Fibroblast of the aortic adventitia (primary cell): ENCODE measurements at places on chromosomes 12 and 14. TPM values are rescaled to one million over a fixed set of nuclear protein-coding genes. Genes with fewer than 3 reads are reported as not detected.

The CSRP2 gene
- 6.1 and 26.7 TPM in 2 replicates for total RNA-seq

DNA sequence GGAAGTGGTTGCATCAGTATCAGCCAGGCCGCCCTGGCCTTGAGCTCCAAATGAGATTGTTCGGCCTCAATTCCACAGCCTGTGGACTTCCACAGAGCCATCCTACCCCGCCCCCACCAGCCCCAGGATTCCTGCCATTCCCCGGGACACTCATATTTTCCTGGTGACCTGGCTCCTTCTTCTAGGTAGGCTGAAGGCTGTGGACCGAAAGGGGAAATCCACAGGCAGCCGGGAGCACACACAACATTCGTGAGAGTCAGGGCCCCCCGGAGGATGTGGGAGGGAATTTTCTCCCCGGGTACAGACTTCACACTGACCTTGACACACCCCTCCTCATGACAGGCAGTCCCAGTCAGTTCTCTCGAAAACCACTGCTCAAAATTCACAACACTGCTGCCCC lies 39.9 kb downstream of the RIN3 start:
- DNase-seq = peak; percentile 63

The LRRC43 gene
- 0.74 and 3.5 TPM in 2 replicates for total RNA-seq

GRCh38 chr12:106522708-106523107 lies 60.1 kb upstream of the RFX4 start:
- no peak for DNase-seq

DNA sequence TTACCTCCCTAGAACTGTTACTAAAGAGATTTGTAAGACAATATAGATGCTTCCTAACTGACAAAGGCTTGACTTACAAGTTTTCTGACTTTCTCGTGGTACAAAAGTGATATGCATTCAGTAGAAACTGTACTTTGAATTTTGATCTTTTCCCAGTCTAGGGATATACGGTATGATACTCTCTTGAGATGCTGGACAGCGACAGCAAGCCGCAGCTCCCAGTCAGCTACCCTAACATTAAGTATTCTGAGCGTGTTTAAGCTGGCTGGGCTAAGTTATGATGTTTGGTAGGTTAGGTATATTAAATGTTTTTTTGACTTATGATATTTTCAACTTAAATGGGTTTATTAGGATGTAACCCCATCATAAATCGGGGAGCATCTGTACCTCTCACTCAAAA lies 55.2 kb upstream of the CDKL1 start:
- DNase-seq = no peak

The VDR gene
- 5.0 and 12.5 TPM in 2 replicates for total RNA-seq

The NTS gene
- total RNA-seq = 0.09 TPM in 1 of 2 replicates, not detected in the other

DNA sequence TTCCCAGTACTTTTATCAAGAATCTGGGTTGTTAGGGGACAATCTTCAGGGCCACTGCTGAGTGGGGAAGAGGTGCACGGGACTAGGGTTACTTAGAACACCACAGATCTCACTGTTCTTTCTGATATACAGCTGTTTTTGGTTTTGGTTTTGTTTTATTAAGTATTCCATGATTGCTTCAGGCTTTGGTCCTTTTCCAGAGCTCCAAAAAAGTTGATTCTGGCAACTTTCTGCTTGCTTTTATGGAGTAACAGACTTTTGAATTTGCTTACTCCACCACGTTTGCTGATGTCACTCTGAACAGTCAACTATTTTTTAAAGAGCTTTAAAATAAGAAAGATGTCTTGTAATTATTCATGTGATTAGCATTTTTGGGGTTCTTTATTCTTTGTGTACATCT lies 368.1 kb upstream of the FOXG1 start:
- DNase-seq = peak; percentile 60

DNA sequence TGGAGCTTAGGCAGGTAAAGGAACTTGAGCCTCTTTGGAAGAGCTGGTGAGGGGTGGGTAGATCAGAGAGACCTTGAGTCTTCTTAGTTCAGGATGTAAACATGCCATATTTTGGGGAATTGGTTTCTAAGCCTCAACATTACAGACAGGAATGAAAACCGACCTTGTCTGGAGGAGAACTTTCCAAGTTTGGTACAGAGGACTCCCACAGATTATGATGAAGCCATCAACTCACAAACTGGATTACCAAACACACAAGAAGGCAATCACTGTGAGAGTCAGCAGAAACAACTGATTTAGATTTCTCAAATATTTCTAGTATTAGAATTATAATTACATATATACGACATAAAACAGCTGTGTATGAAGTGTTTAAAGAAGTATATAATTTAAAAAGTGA lies 22.3 kb upstream of the AMN1 start:
- DNase-seq = peak; percentile 46

DNA sequence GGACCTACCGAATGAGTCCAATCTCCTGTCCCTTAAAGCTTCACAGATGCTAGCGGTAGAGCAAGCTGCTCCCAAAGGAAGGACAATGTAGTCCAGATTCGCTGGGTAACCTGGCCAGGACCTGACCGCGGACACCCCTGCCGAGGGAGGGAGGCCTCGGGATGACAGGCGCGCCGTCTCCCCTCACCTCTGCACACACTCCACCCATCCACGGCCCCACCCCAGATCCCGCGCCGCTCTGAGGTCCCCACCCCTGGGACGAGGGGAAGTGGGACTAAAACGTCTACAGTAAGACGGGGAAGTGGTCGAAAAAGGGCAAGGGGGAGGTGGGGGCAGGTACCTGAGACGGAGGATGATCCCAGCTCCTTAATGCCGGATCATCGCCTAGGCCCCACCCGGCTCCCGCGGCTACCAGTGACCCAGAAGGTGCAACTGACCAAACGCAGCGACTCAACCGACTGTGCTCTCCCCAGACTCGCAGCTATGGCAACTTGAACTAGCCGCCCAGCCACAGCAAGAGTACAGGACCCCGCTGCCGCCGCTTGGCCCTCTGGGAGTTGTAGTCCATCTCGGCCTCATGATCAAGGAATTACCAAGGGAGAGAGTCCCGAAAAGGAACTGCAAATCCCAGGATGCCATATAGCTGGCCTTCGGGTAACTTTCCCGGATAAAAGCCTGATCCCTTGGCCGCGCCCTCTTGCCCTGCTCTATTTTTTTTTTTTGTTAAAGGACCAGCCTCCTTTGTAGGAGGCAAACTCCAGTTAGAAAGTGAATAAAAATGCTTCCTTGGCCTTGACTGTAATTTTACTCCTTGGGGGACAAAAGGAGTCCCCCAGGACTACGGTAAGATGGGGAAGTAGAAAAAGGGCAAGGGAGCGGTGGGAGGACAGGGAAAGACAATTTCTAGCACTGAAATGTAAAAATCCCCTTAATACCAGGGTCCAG lies at the start of gene CEP128:
Gene CEP128, minus strand, starts transcription at position 498 of the 945 bp plus-strand sequence.
- peak; percentile 99 for DNase-seq

The C1S gene
- 516 and 790 TPM in 2 replicates for total RNA-seq

- peak; percentile 95 for DNase-seq
Observed at GRCh38 chr14:61178226-61179060, 102.7 kb downstream of the TMEM30B start.

GRCh38 chr12:41053046-41053445 lies 135.1 kb upstream of the PDZRN4 start:
- DNase-seq = no peak

DNA sequence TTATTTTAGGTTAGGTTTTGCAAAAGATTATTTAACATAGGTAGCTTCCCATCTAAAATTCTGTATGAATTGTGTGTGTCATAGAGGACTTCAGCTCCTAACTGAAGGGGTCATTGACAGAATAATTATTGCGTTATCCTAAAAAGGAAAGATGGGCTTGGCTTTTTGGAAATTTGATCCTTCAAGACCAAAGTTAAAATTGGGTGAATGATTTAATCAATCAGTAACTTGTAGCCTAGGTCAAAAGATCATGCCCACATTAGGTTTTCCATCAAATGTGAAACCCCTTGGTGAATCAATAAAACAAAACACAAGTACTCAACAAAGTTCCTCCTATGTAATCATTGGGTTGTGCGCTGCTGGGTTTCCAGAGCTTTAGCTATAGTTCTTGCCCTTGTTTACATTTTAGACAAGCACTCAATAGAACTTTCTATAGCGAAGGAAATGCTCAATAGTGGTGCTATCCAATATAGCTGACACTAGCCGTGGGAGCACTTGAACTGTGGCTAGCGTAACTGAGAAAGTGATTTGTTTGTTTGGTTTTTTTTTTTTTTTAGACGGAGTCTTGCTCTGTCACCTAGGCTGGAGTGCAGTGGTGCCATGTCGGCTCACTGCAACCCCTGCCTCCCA lies 37.6 kb upstream of the ARHGAP5 start:
- no peak for DNase-seq

- DNase-seq = no peak
Observed at GRCh38 chr14:55138091-55138490, 9.0 kb downstream of the LGALS3 start.

The LBHD2 gene
- total RNA-seq = not detected in 2 replicates

The LTB4R gene
- 0.98 and 1.5 TPM in 2 replicates for total RNA-seq

- DNase-seq = no peak
Observed at GRCh38 chr12:4223273-4223845, 50.2 kb upstream of the CCND2 start.

DNA sequence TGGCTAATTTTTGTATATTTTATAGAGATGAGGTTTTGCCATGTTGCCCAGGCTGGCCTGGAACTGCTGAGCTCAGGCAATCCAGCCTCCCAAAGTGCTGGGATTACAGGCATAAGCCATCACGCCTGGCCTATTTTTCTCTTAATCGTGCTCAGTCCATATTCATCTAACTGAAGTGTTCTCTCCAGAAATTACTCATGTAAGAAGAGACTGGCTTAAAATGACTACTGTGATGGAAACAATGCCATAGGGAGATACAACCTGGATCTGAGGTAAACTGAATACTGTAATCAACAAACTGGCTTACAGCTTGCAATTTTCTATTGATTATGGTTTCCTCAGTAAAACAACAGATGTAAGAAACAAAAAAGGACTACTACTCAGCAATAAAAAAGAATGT lies 21.1 kb downstream of the NUMB start:
- DNase-seq = no peak

GRCh38 chr12:11500861-11501230 lies 105.5 kb upstream of the PRB2 start:
- DNase-seq = no peak

DNA sequence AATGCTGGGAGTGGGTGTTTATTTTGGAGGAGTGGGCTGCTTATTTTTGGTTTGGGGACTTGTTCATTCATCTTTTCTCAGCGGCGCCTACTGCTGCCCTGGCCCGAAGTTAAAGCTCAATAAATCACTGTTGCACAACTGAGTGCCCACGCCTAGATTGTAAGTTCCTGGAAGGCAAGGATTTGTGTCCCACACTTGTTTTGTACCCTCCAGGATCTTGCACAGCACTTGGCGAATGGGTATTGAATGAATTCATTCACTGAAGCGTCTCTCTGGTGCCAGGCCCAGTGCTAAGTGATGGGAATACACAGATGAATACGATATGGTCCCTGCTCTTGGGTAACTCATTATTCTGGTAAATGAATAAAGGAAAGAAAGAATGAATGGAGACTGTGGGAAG lies 153.3 kb upstream of the PARP11 start:
- DNase-seq = no peak

The PELI2 gene
- 5.9 and 14.0 TPM in 2 replicates for total RNA-seq

- no peak for DNase-seq
Observed at GRCh38 chr12:64714551-64714968, 44.6 kb downstream of the GNS start.

- no peak for DNase-seq
Observed at GRCh38 chr12:92162079-92162478, 16.4 kb upstream of the BTG1 start.

- peak; percentile 36 for DNase-seq
Observed at GRCh38 chr12:101920906-101921305, 43.5 kb downstream of the DRAM1 start.

The NFATC4 gene
- total RNA-seq = 77.9 and 221 TPM in 2 replicates

- DNase-seq = no peak
Observed at GRCh38 chr12:70757830-70758493, 120.7 kb upstream of the PTPRB start.

- DNase-seq = no peak
Observed at GRCh38 chr12:22855456-22855855, 230.5 kb downstream of the ETNK1 start.

- DNase-seq = no peak
Observed at GRCh38 chr12:62640910-62641448, 174.4 kb downstream of the MON2 start.

DNA sequence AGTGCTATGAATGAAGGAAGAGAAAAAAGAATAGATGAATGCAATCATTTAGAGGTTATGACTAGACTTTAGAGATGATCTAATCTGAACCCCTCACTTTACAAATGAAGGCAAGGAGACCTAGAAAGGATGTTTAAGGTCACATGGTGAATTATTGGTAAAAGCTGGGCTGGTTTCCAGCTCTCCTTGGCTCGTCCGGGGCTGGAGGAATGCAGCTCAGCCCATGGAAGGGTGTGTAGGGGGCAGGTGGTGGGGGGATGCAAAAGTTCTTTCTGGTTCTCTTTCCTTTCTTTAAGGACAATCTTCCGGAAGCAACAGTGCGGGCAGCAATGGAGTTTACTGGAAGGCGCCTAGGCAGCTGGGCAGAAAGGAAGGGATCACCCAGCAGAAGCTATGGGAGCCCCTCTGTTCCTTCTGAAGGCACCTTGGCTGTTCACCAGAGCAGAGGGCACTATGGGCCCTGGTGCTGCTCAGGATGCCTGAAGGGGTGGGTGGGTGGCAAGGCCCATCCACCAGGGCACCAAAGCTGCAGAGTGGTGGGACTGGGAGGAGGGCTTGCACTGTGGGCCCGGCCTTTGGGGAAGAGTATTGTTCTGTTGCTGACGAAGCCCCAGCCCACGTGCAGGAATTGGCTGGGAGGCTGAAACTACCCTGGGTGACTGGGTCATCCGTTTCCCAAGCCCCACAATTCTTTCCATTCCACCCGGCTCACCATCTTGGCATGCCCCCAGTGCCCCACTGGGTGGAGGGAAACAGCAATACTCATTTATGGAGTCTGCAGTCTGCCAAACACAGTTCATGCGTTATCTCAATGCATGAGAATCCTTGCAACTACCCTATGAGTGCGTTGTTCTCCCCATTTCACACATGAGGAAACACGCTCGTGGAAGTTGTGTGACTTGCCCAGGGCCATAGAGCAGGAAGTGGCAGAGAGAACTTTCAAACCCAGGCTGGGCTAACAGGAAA lies 78.2 kb downstream of the IRF2BPL start:
- DNase-seq = peak; percentile 64

The SLCO1C1 gene
- total RNA-seq = 0.09 and 0.25 TPM in 2 replicates

GRCh38 chr14:61622051-61622450 lies 73.3 kb upstream of the HIF1A start:
- DNase-seq = no peak

- peak; percentile 65 for DNase-seq
Observed at GRCh38 chr14:100037353-100037752, 27.9 kb upstream of the EVL start.

DNA sequence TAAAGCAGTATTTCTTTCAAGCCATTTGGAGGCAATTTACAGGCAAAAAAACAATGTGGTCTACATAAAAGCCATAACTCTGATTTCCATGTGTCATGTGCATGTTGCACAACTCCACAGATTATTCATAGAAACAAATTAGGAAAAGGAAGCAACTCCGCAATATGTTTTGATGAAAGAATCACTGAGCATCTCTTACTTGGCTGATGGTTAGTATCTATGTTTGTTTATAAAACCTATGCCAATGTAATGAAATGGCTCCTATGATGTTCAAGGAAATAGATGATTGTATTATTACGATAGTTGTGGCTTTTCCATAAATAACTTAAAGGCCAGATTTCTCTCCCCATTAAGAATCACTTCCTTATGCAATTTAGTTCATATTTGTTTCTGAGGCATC lies 373.7 kb downstream of the CCDC91 start:
- peak; percentile 72 for DNase-seq
